ENCODE measurements at places on chromosomes 16 and 17.

DNA sequence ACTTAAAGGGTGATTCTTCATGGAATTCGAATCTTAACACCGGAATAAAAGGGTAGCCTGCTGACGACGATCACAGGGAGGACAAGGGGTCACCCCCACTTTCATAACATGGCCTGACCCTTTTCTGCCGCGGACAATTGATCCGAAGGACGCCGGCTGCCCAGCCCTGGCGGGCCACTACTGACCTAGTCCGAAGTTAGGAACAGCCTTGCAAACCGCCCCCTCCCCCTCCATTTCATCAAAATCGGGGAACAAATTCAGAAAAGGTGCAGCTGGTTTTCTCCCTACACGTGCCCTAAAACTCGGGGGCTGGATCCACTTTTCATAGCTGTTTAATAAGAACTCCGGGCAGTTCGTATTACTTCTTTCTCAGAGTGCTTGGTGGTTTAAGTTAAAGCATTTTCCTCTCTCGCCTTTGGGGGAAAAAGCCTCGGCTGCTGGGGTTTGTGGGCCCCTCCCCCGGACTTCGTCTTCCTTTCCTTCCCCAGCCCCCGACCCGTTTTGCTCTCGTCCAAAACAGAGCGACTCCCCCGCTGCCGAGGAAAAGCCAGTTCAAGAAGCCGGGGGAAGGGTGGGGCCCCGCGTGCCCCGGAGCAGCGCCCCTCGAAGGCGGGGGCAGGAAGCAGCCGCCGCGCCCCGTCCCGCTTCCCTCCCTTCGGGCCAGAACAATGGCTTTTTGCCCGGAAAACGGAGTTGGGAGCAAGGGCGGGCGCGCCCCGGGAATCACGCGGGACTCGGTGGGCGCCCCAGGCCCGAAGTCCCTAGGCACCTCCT is 641 bp upstream of the CBX2 start:
- no peak for DNase-seq

- DNase-seq = no peak
Measured at GRCh38 chr17:82411396-82412053, 6.6 kb upstream of the HEXD start.

DNA sequence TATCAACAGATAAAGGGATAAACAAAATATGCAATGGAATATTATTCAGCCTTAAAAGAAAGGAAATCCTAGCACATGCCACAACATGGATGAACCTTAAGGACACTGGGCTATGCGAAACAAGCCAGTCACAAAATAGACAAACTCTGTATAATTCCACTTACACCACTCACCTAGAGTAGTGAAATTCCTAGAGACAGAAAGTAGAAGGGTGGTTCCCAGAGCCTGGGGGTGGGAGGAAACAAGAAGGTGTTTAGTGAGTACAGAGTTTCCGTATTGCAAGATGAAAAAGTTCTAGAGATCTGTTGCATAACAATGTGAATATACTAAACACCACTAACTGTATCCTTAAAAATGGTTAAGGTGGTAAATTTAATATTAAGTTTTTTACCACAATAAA is 10.0 kb downstream of the SPOP start:
- no peak for DNase-seq

- no peak for DNase-seq
Measured at GRCh38 chr17:64230791-64231408, 32.2 kb downstream of the TEX2 start.

DNA sequence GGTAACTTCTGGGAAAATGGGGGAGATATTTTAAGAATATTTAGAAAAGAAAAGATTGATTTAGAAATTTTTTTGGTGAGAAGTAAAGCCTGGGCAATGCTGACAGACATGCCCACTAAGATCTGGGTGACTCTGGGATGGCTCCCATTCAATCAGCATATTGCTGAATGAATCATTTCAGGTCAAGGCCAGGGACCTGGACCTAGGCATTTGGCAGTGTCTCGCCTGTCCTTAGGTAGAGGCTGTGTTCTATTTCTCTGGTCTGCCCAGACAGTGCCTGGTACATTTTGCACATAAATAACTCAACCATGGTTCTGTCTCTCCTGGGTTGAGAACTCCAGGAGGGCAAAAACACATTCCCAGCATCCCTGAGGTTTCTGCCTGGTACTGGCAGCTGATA is 39.9 kb downstream of the SMPD3 start:
- no peak for DNase-seq

GRCh38 chr16:23310217-23310616 is 8.1 kb downstream of the SCNN1B start:
- DNase-seq = no peak

DNA sequence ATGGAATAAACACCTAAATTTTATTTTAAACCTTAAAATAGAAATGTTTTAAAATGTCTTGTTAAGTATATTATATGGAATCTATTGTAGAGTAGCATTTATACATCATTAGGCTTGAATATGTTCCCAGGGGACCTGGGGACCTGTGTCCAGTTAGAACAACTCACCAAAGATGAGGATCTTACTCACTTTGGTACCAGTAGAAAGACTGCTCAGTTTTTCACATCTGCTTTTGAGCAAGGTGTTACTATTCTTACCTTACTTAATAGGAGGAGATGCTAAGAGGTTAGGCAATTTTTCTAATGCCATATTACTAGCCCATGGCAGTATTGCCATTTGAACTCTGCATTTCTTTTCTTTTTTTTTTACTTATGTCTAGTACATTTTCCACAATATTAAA is 14.7 kb downstream of the STXBP4 start:
- DNase-seq = no peak

All from stimulated activated CD4-positive, alpha-beta T cell treated with anti-CD3 and anti-CD28 coated beads, Interleukin-4, amount 100 ng/mL, for 1 hour (primary cell).